T-cell (primary cell): ENCODE measurements at places on chromosomes 1 and 21.

GRCh38 chr1:6012529-6013318, 20.5 kb upstream of the NPHP4 start:
- no peak overlapping the region for H3K27ac ChIP-seq
- peaks cover 7% of the 10 kb centered on the region for H3K36me3 ChIP-seq
- H3K4me3 ChIP-seq: no peak overlapping the region
- peaks cover 35% of the 10 kb centered on the region for H3K4me1 ChIP-seq
- no peaks in the 10 kb centered on the region for H3K27me3 ChIP-seq

DNA sequence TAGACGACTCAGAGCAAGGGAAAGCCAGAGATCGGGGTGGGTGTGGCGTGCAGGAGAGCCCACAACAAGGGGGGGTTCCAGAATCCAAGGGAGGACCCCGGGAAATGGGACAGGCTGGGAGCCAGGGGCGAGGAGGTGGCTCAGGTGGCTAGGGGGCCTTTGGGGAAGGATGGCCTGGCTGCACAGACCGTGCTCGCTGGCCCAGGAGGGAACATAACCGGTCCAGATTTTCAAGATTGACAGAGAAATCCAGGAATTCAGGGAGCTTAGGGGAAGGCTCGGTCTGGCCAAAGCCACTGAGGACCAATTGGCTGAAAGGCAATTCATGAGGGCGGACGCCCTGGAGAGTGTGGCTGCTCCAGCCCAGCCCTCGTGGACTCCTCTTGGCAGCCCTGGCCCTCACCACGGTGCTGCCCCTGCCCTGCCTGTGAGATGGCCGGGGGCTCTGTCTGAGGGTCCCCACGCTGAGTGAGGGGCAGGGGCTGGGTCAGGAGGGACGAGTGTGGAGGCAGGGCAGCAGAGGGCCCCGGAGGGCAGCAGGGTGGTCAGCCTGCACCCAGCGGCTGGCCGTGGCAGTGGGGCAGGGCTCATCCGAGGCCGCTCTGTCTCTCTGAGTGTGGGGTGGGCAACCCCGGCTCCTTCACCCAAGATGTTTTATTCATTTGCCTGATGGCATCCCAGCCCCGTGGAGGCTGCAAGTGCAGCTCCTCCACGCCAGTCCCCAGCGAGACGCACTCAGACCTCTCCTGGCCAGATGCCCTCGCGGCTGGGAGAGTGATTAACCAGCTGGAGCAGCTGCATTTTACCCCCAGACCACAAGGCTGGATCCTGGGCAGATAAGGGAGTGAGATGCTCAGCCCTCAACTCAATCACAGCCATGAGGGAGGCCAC, 5.6 kb upstream of the LRRC3 start:
- H3K27ac ChIP-seq: no peak overlapping the region
- no peak for DNase-seq
- H3K4me1 ChIP-seq: no peaks in the 10 kb centered on the region
- no peak overlapping the region for H3K4me3 ChIP-seq
- H3K36me3 ChIP-seq: no peaks in the 10 kb centered on the region

- DNase-seq: no peak
- peaks cover 6% of the 10 kb centered on the region for H3K27me3 ChIP-seq
- no peak overlapping the region for H3K4me3 ChIP-seq
- no peak overlapping the region for H3K27ac ChIP-seq
- no peaks in the 10 kb centered on the region for H3K4me1 ChIP-seq
- H3K36me3 ChIP-seq: no peaks in the 10 kb centered on the region
Measured at GRCh38 chr1:204313675-204314074, 46.1 kb downstream of the PLEKHA6 start.

DNA sequence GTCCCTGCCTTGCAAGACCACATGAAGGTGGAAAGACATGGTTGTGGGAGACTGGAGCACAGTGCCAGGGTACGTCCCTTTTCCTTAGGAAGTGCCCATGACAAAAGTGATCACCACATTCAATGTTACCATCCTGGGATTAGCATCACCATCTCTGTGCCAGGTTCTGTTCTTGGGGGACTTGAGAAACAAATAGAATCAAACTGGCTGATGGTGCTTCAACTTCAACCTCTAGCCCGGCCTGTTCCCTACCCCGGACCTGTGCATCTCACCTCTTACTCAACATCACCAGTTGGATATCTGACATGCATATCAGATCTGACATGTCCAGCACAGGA, 153.3 kb downstream of the GRIK3 start:
- no peaks in the 10 kb centered on the region for H3K4me1 ChIP-seq
- H3K4me3 ChIP-seq: no peak overlapping the region
- H3K36me3 ChIP-seq: no peaks in the 10 kb centered on the region
- H3K27ac ChIP-seq: no peak overlapping the region

GRCh38 chr1:14648896-14649855, 50.7 kb downstream of the KAZN start:
- H3K4me1 ChIP-seq: no peaks in the 10 kb centered on the region
- no peak for DNase-seq
- peaks cover 4% of the 10 kb centered on the region for H3K27me3 ChIP-seq
- H3K4me3 ChIP-seq: no peak overlapping the region
- no peaks in the 10 kb centered on the region for H3K36me3 ChIP-seq
- no peak overlapping the region for H3K27ac ChIP-seq

GRCh38 chr1:53822931-53823330, 15.2 kb downstream of the NDC1 start:
- H3K27ac ChIP-seq: no peak overlapping the region
- no peak overlapping the region for H3K4me3 ChIP-seq
- DNase-seq: no peak
- H3K4me1 ChIP-seq: no peaks in the 10 kb centered on the region
- H3K27me3 ChIP-seq: no peaks in the 10 kb centered on the region

DNA sequence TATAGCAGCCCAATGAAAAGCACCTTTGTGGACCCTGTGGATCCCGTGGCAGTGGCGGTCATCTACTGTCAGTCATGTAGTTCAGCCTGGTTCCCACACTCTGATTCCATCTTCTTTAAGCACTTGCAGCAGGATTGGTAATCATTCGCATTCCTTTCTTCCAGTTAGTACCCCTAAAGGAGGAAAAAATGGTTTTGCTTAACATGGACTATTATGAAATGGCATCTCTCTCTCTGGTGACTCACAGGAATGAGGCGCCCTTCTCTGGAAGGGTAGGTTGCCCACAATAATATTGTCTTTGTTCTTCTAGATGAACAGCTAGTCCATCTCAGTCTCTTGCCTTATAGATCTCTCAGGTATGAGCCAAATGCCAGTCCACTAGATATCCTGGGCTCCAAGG, 127.9 kb upstream of the MROH9 start:
- H3K4me1 ChIP-seq: no peaks in the 10 kb centered on the region
- no peak for DNase-seq
- no peak overlapping the region for H3K27ac ChIP-seq
- H3K27me3 ChIP-seq: no peaks in the 10 kb centered on the region
